ENCODE measurements at places on chromosomes 5 and 9.
A peak's percentile ranks its signal among the peaks of the same experiment; 100 is the strongest.

- no peak for DNase-seq
Observed at GRCh38 chr5:135826994-135827671, 7.3 kb upstream of the SLC25A48 start.

- no peak for DNase-seq
Observed at GRCh38 chr9:79799691-79800335, 228.0 kb downstream of the TLE4 start.

- no peak for DNase-seq
Observed at GRCh38 chr9:137268538-137269201, 8.9 kb upstream of the TOR4A start.

GRCh38 chr5:133399247-133399891, 213.0 kb downstream of the FSTL4 start:
- DNase-seq: no peak

- no peak for DNase-seq
Observed at GRCh38 chr9:22279636-22280035, 167.0 kb upstream of the DMRTA1 start.

DNA sequence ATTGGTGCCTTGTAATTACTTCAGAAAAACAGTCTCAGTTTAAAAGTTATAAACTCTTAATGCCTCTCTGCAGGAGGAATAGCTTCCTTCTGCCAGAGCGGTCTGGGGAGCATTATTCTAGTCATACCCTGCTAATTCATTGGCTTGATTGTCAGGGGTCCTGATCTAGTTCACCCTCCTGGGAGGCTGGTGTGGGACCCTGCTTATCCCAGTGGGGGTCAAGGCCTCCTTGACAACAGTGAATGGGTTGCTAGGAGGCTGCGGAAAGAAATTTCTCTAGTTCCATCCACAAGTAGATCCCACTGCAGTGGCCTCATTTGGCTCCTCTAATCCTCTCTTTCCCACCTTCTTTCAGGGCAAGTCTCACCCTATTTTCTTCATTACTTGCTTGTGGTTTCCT, 105.7 kb downstream of the TMC1 start:
- DNase-seq: no peak

DNA sequence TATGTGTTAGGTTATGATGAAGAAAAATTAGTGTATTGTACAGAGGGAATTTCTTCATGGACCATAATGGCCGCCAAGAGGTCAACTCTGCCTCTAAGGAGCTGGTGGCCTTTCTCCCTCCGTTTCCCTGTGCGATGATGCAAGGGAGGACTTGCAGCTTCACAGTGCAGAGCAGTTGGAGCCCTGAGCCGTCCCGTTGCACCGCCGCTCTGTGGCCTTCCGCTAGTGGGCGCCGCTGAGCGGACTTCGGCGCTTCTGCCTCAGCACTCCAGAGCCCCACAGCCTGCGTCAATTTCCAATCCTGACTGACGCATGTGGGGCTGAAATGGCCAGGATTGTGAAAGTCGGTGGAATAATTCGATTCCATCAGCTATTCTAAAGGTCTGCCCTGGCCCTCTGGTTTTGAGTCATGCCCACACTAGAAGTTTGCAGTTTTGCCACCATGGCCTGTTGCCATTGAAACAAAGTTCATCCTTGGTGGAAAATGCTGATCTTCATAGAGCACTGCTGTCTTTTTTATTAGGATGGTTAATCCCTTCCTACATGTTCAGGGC, 22.7 kb upstream of the LECT2 start:
- peak; percentile 8 for DNase-seq

GRCh38 chr9:114021578-114021977, 56.5 kb downstream of the AMBP start:
- no peak for DNase-seq

- DNase-seq: no peak
Observed at GRCh38 chr5:150651924-150652671, 9.0 kb upstream of the MYOZ3 start.

DNA sequence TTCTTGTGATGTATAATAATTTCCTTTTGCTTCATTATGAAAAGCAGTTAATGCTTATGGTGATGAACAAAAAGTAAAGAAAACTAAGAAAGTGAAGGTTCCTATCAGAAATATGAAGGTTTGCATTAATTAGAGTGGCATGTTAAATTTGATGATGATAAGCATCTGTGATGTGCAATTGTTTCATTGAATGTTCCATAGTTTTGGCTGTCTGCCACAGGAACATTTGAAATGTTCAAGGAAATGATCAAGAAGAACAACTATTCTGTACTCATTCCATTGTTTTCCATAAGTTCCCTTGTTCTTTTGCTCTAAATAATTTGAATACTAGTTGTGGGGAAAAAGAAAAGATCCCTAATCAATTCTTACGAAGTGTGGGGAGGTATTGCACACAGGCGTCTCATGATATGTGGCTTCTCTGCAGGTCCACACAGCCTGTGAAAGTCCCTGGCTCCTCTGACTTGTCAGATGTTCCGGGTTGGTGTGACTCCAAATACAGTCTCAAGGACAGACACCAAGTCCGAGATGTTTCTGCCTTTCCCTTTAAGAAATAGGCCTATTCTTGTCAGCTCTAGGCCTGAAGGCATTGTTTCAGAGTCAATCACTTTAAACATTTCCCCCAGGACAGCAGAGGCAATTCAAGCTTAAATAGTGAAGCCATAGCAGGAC, 152.6 kb upstream of the MAST4 start:
- no peak for DNase-seq

- no peak for DNase-seq
Observed at GRCh38 chr9:18566121-18566520, 92.2 kb downstream of the ADAMTSL1 start.

DNA sequence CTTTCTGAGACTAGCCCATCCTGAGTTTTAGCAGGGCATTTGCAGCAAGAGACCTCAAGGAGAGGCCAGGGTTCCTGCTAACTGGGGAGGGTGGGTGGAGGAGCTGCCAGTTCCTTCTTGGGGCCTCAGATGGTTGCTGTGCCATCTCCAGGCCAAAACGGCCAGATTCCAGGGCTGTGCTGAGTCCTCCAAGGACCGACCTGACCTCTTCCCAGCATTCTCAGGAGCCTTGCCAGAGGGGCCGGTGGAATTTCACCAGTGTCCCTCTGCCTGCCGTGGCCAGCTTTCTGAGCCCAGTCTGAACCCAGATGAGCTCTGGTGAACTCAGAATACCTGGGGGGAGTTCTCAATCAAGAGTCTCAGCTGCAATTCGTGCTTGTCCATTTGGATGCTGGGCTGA, 54.3 kb downstream of the TSTD2 start:
- DNase-seq: no peak

DNA sequence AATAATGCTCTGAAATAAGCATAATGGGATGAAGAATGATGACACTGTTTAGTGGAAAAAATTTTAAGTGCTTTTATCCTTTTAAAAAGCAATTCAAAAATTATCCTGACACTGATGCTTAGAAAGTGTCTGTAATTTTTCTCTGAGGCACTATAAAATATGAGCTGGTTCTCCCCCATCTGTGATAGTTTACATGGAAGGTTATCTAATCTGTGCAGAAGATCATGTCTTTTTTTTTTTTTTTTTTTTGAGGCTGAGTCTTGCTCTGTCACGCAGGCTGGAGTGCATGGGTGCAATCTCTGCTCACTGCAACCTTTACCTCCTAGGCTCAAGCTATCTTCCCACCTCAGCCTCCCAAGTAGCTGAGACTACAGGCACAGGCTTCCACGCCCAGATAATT, 15.2 kb upstream of the TAF11L2 start:
- DNase-seq: no peak

- DNase-seq: no peak
Observed at GRCh38 chr5:172417983-172418630, 36.2 kb downstream of the SH3PXD2B start.

GRCh38 chr5:173577166-173577565, 39.3 kb downstream of the BOD1 start:
- no peak for DNase-seq

Data from stimulated activated naive CD4-positive, alpha-beta T cell treated with Interleukin-2 at 50 U/mL for 16 hours (primary cell).